ENCODE measurements at places on chromosomes 13 and 19.

- no peak for DNase-seq
Observed at GRCh38 chr19:10021863-10022262, 8.6 kb downstream of the RDH8 start.

DNA sequence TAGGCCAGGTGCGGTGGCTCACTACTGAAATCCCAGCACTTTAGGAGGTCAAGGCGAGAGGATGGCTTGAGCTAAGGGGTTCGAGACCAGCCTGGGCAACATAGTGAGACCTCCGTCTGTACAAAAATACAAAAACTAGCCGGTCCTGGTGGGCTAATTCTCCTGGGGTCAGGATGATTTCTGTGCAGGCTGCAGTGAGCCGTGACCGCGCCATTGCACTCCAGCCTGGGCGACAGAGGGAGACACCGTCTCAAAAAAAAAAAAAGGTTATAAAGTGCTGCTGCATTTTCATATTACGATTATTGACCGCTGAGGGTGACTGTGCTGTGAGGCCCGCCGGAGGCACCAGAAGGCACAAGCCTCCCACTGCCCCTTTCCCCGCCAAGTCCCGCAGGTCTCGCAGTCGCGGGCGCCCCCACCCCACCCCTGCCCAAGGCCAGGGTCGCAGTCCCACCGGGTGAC lies 477 bp upstream of the PLEKHF1 start:
- DNase-seq, result no peak

GRCh38 chr19:41945135-41945766 lies 13.9 kb downstream of the RABAC1 start:
- DNase-seq, result no peak

- DNase-seq, result peak; percentile 78
Observed at GRCh38 chr19:1269478-1270212, 513 bp downstream of the CIRBP start.

GRCh38 chr13:112179995-112180394 lies 113.0 kb downstream of the SOX1 start:
- DNase-seq, result no peak

- peak; percentile 41 for DNase-seq
Observed at GRCh38 chr19:40348961-40349507, 539 bp downstream of the PLD3 start.

GRCh38 chr13:29924482-29925350 lies 74.3 kb upstream of the UBL3 start:
- DNase-seq, result peak; percentile 12

DNA sequence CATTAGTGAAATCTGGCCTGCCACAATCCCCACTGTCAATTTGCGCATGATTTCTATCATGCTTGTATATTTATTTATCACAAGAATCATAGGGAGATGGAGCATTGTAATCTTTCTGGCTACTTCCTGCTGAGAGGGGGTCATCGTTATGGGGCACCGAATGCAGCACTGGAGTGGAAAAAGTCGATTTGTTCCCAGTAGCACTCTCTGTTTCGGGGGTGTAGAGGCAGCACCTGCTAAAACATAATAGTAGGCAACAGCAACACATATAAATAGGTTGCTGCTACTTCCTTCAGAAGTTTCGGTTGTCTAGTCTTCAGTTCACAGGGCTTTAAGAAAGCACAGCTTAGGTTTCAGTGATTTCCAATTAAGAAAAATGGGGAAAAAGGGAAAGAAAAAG lies 23.4 kb upstream of the CEACAM21 start:
- no peak for DNase-seq

- no peak for DNase-seq
Observed at GRCh38 chr19:46503848-46504453, 8.3 kb upstream of the PNMA8B start.

DNA sequence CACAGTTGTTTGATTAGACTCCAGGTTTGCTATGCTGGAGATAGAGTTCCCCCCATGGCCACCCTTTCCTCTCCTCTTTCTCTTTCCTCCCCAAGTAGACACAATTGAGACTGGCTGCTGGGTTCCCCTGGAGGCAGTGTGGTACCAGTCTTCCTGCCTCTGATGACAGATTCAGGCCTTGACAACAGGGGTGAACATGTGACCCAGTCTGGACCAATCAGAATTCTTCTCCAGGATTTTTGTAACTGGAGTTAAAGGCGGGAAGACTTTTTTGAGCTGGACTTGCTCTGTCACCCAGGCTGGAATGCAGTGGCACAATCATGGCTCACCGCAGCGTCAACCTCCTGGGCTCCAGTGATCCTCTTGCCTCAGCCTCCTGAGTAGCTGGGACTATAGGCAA lies 48.7 kb downstream of the CCNE1 start:
- no peak for DNase-seq

DNA sequence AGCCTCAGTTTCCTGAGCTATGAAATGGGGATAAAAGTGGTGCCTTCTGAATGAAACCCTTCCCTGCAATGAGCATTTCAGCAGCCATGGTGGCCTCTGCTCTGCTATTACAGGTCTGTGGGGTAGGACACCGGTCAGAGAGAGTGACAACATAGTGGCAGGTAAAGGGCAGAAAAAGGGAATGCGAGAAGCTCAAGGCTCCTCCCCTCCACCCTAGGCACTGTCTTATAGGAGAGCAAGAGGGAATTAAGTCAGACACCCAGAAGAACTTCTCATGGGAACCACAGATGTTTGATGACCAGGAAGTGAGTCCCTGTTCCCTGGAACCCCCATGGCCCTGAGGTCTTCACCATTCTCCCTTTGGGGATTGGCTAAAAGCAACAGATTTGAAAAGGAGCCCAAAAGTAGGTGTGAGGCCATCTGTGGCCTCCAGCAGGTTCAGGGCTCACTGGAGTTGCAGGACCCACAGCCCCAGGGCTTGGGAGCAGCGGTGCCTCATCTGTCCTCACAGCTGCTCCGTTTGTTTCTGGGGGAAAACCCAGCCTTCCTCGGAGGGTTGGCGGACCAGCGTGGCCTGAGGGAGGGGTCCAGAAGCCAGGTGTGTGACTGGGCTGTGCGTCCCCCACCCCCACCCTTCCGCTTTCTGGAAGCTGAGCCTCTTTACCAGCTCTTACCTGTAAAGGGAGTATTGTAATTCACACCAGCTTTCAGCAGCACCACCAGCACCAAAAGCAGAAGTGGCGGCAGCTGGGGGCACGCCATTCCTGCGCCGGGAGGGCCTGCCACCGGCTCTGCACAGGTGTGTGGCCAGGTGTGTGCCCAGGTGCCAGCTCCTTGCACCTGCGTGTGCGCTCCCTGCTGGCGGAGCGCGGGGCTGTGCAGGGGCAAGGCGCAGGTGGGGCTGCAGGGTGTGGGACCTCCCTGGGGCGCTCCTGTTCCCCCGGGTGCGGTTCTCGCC lies 19.4 kb downstream of the IQCN start:
- DNase-seq, result peak; percentile 52

- DNase-seq, result peak; percentile 66
Observed at GRCh38 chr19:43464134-43464775, 1.2 kb downstream of the LYPD3 start.

GRCh38 chr19:12665671-12666264 lies 774 bp downstream of the MAN2B1 start:
- no peak for DNase-seq

DNA sequence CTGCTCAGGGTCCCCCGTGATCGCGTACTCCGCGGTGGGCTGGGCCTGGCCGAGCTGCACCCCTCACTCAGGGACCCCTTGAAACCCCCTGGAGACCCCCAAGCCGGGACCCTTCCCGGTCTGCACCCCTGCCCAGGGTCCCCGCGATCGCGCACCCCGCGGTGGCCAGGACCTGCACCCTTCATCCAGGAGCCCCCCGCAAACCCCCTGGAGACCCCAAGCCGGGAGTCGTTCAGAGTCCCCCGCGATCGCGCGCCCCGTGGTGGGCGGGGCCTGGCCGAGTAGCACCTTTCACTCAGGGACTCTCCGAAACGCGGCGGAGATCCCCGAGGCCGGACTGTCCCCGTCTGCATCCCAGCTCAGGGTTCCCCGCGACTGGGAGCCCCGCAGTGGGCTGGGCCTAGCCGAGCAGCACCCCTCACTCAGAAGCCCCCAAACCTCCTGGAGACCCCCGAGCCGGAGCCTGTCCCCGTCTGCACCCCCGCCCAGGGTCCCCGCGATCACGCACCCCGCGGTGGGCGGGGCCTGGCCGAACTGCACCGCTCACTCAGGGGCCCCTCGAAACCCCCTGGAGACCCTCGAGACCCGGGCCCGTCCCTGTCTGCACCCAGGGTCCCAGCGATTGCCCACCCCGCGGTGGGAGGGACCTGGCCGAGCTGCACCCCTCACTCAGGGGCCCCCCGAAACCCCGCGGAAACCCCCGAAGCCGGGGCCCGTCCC lies 748 bp downstream of the LMNB2 start:
- peak; percentile 19 for DNase-seq

DNA sequence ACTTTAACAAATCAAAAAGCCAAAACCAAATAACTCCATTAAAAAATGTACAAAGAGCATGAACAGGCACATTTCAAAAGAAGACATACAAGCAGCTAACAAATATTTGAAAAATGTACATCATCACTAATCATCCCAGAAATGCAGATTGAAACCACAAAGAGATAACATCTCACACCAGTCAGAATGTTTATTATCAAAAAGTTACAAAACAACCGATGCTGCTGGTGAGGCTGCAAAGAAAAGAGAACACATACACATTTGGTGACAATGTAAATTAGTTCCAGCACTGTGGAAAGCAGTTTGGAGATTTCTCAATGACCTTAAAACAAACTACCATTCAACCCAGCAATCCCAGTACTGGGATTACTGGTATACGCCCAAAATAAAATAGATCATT lies 756.0 kb upstream of the PCDH20 start:
- no peak for DNase-seq

- DNase-seq, result no peak
Observed at GRCh38 chr13:49494645-49495044, 1.1 kb upstream of the PHF11 start.

DNA sequence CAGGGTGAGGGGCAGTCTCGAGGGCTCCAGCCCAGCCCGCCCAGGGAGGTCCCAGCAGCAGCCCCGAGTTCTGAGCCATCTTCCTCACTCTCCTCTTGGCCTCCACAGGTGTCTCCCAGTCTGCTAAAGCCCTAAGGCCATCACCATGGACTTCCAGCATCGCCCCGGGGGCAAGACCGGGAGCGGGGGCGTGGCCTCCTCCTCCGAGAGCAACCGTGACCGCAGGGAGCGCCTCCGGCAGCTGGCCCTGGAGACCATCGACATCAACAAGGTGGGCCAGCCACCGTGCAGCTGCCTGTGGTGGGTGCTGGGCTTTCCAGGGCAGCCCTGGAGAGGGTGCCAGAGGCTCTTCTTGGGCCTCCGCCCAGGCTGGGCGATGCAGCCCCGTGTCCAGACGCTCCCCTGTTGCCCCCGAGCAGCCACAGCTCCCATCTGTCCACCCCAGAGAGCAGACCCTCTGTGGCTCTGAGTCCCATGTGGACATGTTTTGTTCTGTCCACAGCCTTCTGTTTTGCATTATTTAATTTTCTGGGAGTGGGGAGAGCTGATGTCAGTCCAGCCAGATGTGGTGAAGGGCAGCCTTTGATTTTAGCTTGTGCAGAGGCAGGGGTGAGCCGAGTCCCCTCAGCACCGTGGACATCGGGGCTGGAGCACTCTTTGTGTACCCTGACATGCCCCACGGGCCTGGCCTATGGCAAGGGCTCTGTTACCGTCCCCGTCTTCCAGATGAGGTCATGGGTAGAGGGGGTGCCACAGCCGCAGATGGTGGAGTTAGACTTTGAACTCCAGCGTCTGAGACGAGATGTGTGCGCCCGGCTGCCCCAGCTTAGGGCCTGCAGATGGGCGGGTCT lies 5.6 kb upstream of the AMH start:
- DNase-seq, result no peak

DNA sequence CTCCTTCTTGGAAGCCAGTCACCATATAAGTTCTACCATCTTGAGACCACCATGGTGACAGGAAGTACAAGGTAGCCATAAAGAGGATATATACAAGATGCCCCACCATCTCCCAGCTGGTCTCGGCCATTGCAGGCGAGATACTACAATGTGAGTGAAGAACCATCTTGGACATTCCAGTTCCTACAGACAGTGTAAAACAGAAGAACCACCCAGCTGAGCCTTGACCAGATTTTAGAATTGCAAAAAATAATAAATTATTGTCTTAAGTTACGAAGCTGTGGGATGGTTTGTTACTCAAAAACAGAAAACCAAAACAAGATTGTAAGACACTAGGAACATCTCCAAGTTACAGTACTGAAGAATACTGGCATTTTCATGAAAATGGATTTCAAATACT lies 43.6 kb downstream of the DOCK9 start:
- DNase-seq, result no peak

DNA sequence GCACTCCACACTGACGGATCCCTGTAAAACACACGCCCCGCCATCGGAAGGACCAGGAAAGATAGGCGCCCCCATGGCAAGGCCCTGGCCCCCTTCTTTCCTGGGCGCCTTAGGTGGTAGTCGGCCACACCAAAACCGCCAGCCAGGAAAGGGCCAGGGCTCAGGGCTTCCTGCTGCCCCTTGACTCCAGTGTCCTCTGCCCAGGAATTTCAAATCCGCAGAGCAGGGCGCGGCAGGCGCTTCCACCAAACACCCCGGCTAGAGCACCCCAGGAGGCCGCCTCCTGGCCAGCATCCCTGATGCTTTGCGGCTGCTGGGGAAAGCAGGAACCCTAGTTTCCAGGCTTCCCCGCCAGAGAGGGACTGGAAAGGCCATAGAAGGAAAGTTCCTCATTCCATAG lies 57.5 kb downstream of the ZNF726 start:
- no peak for DNase-seq

DNA sequence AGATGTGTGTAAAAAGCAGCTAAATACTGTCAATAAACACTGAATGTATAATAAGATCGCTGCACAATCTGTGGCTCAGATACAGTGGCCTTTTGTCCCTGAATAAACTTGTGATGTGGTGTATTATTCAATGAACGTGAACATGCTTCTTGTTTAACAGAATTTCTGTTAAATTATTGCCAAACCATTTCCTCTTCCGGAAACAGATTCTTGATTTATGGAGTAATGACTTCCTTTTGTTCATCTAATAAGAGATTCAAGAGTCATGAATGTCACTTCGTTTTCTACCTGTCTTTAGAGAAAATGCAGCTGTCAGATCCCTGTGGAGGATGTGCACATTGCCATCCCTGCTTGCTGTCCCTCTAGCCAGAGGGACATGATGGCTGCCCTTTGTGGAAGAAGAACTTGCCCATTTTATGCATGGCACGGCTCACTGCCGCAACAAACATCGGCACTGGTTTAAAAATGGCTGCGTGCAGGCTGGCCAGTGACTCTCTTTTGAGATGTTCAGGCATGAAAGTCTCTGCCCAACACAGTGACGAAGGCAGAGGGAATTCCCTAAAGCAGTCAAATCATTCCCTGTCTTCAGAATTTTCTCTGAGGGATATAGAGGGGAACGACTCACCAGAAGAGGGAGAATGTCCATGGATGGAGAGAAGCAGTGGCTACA lies 3.1 kb upstream of the TNFSF13B start:
- no peak for DNase-seq

GRCh38 chr13:53672005-53672404 lies 643.4 kb downstream of the OLFM4 start:
- DNase-seq, result no peak

Measured in NCI-H526 (cell line).